ENCODE measurements at places on chromosomes 7 and 10.

DNA sequence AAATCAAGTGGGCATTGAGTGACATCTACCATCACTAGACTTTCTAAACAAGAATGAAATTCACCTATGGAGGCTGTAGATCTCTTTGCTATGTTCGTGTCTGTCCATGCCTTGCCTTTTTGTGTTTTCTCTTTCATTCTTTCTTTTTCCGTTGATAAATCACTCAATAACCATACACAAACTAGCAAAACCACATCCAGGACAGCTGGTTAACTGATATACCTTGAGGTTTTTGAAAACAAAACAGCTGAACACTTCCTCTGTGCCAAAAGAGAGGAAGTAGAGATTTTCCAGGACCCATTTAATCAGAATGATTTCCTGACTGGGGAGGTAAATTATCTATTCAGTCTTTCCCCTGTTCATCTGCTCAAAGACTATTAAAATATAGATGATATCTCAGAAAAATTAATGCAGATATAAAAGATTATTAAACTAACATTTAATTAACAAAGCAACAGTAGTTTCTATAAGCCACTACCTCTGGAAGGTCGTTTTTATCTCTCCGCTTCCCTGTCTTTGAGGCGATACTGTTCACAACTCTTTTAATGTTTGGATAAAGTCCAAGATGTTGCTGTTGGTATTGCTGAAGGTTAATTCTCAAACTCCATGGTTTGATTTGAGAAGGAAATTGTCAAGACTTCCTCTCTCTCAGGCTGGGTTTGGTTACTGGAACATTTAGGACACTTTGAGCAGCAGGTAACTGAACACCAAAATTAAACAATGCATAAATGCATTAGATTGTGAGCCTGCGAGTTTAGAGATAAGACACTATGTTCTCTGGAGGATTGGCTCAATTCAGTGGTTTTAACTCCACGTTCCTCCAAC, 24.4 kb upstream of the C10orf67 start:
- no peak for DNase-seq

DNA sequence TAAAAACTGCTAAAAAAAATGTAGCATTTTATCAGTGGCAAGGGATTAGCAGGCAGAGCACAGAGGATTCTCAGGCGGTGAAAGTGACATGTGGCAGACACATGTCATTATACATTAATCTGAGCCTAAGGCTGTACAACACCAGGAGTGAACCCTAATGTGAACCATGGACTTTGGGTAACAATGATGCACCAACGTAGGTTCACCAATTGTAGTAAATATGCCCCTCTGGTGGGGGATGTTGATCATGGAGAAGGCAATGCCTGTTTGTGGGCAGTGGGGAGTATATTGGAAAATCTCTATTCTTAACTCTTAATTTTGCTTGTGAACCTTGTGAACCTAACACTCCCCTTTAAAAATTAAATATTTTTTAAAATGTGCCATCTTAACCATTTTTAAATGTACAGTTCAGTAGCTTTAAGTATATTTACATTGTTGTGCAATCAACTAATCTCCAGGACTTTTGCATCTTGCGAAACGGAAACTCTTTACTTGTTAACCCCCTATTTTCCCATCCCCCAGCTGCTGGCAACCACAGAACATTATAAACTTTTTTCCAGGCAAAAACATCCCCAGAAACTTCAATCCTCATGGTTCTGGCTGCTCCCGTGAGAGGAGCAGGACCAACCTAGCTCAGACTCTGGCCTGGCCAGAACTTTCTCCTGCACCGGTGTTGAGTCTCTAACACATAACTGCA, 29.9 kb downstream of the LRRC20 start:
- DNase-seq = no peak

- no peak for DNase-seq
These were observed 95.5 kb downstream of the MAP3K8 start for GRCh38 chr10:30529373-30529998.

DNA sequence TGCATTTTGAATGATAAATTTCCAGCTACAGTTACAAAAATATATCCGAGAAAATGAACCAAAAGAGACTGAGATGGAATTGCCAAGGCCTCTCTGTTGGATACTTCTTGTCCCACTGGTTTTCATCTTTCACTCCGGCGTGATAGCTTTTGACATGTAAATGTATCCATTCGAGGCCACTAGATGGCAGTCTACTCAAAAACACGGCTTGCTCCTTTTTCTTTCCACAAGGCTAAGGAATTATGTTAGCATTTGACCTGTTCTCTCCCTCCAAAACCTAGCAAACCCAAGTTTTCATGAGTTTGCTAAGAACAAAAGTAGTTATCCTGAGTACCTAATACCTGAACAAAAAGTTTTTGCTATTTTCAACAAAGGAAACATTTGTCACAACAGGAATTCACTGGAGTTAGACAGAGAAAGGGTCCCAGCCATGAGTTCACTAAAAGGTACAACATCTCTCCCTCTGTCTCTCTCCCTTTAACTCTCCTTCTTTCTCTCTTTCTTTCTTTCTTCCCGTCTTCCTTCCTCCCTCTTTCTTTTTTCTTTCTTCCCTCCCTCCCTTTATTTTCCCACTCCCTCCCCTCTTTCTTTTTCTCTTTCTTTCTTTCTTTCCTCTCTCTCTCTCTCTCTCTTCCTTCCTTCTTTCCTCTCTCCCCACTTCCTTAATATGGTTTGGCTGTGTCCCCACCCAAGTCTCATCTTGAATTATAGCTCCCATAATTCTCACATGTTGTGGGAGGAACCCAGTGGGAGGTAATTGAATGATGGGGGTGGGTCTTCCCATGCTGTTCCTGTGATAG, 207.9 kb upstream of the MYO3A start:
- no peak for DNase-seq

- no peak for DNase-seq
These were observed 27.5 kb downstream of the DPCD start for GRCh38 chr10:101615525-101616116.

DNA sequence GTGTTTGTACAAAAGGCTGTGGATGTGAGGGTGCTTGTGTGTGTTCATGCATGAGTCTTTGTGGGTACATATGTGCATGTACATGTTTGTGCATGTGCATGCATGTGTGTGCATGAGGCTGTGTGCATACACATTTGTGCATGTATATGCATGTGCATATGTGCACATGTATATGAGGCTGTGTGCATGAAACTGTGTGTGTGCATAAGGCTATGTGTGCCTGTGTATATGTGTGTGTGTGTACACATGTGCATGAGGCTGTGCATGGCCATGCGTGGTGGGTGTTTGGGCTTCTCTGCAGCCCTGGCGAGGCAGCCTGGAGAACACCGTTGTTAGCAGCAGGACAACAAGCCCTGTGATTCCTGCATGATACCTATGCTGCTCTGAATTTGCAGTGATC, 207.7 kb upstream of the ADCY1 start:
- no peak for DNase-seq

- DNase-seq = no peak
These were observed 163.9 kb upstream of the PPP1R3A start for GRCh38 chr7:114082642-114083165.
